ENCODE measurements at places on chromosomes 12 and 14. TPM values are rescaled to one million over a fixed set of nuclear protein-coding genes. Genes with fewer than 3 reads are reported as not detected.

Gene CAPZA3
- total RNA-seq = not detected

Gene CATSPERB
- total RNA-seq = 2.0 TPM

Gene TAS2R9
- total RNA-seq = not detected

Gene MANSC4
- total RNA-seq = not detected

Gene ASCL1
- not detected for total RNA-seq

Gene RPL10L
- total RNA-seq = not detected

Gene MORN3
- not detected for total RNA-seq

Gene COA8
- 45.8 TPM for total RNA-seq

Gene P2RX7
- 4.7 TPM for total RNA-seq

Gene NPC2
- 290 TPM for total RNA-seq

Gene RNU4-1
- 976 TPM for total RNA-seq

Gene CRIP2
- 82.8 TPM for total RNA-seq

Gene MYO1A
- 3.6 TPM for total RNA-seq

Gene ARF6
- total RNA-seq = 61.5 TPM

Gene DBX2
- total RNA-seq = 0.32 TPM

Gene RIMBP2
- total RNA-seq = 1.1 TPM

Gene INSM2
- total RNA-seq = not detected

GRCh38 chr14:100015251-100015655 lies 50.0 kb upstream of the EVL start:
- DNase-seq = no peak

DNA sequence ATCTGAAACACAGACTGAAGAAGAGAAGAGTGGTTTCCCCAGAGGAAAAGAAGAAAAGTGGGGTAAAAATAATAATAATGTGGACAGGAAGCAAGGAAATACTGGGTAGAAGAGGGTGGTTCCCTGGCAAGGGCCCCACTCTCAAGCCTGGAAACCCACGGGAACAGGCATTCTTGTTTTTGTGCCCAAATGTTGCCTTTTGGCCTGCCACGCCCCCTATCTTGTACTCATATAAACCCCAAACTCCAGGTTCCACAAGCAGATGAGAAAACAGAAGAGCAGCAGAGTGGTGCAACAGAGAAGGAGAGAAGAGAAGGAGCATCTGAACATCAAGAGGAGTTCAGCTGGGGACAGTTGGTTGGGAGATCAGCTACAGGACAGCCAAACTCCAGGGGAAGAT lies 51.2 kb downstream of the NDUFA12 start:
- no peak for DNase-seq

DNA sequence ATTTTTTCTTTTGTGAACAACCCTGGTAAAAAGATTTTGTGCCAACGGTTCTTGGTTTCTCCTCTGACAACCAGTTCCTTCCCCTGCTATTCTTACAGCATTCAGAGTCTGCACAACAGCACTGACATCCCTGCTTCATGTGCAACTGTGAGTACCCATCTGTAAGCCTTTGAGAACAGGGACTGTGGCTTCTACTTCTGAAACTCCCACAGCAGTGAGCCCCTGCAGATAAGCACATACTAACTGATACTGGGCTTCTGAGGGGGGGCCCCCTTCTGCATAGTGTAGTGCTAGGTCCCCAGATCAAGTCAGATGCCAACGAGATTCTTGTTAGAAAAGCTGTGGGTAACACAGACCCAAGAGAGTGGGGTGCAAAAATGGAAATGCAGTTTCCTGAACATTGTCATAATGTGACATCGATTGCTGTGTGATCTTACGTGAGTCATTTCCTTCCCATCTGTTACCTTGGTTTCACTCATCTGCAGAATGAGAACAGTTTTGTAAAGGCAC lies 11.1 kb upstream of the NINJ2 start:
- DNase-seq = no peak

GRCh38 chr12:67928621-67929383 lies 60.4 kb upstream of the IFNG-AS1 start:
- DNase-seq = no peak

- DNase-seq = no peak
Measured at GRCh38 chr12:2144951-2145350, 92.2 kb downstream of the CACNA1C start.

DNA sequence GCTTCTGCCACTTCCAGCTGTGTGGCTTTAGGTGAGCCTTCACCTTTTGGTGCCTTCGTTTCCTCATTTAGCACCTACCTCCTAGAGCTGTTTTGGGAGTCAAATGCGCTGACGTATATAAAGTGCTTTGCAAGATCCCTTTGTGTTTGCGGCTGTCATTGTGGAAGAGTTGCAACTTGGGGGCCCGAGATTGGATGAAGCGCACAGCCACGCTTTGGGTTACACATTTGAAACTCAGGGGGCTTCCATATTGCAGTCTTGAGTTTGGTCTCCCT lies 636 bp upstream of the ARL6IP4 start:
- no peak for DNase-seq

DNA sequence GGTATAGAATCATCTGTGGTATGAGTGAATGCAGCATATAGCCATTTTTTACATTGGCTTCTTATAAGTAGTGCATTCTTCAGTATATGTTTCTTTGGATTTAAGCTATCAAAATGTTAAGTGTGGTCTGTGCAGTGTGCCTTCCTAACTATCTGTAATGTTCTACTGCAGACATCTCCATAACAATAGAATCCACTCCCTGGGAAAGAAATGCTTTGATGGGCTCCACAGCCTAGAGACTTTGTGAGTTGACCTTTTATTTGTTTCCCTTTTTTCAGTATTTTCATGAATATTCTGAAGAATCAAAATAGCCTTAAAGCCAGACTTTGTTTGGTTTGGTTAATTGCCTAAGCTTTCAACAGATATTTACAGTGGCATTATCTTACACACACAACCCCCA lies 107.2 kb downstream of the ZFC3H1 start:
- DNase-seq = no peak

DNA sequence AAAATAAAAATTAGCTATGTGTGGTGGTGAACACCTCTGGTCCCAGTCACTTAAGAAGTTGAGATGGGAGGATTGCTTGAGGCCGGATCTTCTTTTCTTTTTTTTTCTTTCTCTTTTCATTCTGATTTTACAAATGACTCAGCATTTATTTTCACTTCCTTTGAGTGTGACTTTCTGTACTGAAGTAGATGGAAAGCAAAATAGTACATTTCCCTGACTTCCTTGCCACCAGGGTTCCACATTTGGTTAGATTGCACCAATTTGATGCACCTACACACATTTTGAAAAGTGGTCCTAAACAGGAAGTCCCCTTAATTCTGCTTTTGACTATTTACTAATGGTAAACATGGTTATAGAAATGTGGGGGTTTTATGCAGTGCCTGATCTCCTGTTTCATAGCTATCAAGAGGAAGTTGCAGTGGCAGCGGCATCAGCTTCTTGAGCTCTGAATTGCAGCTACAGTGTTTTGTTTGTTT lies 13.0 kb upstream of the LEMD3 start:
- DNase-seq = no peak

DNA sequence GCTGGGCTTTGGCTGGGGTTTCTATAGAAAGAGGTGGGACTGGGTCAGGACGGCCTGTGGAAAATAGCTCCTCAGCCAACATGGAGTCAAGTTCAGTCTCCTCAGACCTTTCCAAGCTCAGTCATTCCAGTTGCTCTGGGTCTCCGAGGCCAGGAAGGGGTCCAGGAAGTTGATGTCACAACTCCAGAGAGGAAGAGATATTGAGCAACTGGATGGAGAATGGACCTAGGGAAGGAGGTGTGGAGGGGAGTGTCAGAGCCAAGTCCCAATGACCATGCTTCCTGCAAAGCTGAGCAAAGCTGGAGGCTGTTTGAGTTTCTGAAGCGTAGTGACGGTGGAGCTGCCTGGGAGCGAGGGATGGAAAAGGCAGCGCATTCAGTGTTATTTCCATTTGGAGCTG lies 86.1 kb downstream of the SLC24A4 start:
- DNase-seq = no peak

DNA sequence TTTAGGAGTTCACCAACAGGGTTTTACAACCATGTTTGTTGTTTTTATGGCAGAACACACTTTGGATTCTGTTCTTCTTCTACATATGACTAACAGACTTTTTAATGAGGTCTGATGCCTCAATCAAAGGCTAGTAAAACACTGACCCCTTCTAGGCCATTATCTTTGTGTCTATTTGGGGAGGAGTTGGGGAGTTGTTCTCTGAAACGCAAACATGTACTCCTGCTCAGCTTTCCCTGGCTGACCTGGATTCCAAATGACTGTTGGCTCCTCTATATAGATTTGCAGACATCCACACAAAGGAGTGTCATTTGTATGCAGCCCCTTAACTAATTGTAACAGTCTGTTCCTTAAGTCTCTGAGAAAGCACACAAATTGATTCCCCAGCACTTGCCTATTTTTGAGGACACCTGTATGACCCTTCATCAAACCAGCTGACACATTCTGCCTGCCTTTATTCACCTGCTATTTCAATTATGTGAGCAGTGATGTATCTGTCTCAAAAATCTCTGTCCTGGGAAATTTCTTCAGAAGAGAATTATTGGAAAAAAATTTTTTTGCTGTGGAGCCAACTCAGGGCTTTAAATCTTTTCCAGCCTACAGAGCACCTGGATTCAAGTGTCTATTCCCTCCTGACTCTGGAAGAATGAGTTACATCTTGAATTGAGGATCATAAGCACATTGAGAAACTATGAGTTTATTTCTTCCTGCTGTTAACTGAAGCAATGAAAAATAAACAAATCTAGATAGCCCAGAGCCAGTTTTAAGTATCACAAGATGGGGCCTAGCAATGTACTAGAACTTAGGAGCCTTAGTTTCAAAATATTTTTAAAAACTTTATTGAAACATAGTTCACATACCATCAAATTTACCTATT lies 417.2 kb downstream of the RAD51B start:
- DNase-seq = no peak

DNA sequence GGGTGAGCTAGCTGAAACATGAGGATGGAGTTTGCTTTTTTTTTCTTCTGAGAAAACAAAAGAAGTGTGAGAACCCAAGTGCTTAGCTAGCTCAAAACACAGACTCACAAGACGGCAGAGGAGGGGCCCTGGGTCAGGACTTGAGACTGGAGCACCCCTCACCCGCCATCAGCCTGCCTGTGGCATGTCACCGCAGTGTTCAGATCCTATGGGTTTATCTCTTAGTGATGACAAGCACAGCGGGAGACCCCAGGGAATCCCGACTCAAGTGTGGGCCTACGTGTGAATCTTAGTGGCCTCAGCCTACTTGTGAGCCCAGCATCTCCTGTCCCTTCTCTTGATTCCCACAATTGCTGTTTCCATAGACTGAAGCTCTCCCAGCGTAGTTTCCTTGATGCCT lies 22.9 kb downstream of the DYRK4 start:
- DNase-seq = no peak

GRCh38 chr14:75132382-75133086 lies 5.7 kb upstream of the NEK9 start:
- DNase-seq = no peak

GRCh38 chr12:30755395-30755762 lies 628 bp upstream of the CAPRIN2 start:
- no peak for DNase-seq

DNA sequence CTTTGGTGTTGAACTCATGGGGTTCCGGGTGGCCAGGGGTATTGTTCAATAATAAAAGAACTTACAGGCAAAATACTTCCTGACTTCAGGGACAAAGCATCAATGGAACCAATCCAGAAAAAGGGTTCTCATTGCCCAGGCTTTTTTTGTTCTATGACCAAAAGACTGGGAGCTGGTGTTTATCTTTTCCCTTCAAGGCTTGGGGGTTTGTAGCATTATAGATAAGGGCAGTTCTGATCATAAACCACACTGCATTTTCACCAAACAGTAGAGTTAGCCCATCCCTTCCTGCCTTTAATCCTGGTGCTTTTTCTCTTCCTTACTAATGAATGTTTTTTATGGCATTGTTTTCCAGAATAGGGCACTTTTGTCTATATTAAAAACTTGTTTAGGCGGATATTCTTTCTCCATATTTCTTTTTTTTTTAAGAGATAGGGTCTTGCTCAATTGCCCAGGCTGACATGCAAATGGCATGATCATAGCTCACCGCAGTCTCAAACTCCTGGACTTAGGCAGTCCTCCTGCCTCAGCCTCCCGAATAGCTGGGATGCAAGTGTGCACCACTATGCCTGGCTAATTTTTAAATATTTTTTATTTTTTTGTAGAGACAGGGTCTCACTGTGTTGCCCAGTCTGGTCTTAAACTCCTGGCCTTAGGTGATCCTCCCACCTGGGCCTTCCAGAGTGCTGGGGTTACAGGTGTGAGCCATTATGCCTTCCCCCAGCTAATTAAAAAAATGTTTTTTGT lies 9.7 kb downstream of the FUT8 start:
- no peak for DNase-seq

- no peak for DNase-seq
Measured at GRCh38 chr12:32549675-32550079, 129.4 kb upstream of the DNM1L start.

GRCh38 chr12:42790761-42791151 lies 201.2 kb upstream of the PRICKLE1 start:
- no peak for DNase-seq

DNA sequence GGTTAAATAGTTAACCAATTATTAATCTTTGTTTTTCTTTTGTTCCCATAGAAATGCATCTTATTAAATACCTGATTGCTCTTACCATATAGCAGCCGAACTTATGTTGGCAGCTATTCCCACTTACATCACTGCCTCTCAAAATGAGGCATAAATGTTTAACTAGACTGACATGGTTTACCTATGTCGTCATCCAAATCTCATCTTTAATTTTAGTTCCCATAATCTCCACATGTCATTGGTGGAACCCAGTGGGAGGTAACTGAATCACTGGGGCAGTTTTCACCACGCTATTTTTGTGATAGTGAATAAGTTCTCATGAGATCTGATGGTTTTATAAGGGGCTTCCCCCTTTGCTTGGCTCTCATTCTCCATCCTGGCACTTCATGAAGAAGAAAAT lies 499.2 kb upstream of the ATP2B1 start:
- DNase-seq = no peak

DNA sequence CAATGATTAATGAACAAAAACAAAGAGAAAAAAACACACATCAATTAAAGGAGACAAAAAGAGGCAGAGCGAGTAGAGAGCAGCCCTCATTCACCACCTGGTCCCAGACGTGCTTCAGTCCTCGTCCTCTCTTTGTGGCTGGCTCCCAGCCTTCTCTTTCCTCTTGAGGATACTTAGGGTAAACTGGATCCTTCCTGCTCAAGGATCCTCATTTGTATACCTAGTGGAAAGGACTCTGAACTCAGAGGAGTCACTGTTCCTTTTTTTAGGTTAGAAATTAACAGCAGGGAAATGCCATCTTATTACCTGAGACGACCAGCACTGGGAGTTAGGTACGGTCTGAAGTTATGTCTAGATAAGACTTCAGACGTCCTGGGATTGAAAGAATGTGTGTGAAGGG lies 9.7 kb downstream of the MLEC start:
- no peak for DNase-seq
